Left lung (tissue), 14 donors: ENCODE measurements at places on chromosomes 5 and 9. TPM values are rescaled to one million over a fixed set of nuclear protein-coding genes. Genes with fewer than 3 reads are reported as not detected.

- no peak for DNase-seq
Observed at GRCh38 chr9:127905788-127906191, 6.4 kb upstream of the ST6GALNAC6 start.

The ADAMTS12 gene
- 57.6 TPM for polyA plus RNA-seq

DNA sequence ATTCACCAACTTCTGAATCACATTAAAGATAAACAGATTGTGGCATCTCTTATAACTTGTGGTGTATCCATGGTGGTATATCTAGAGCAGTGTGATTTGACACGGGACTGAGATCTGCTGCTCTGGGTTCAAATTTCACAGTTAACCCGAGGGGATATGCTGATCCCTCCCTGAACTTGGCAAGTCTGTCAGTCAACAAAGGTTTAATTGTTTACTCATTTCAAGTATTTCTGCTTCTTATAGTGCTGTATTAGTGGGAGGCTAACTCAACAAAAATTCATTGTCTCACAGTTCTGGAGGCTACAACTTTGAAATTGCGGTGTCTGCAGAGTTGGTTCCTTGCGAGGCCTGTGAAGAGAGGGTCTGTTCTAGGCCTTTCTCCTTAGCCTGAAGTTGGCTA, 1175.2 kb downstream of the PTPRD start:
- DNase-seq, result no peak

GRCh38 chr5:163586531-163586956, 81.1 kb downstream of the MAT2B start:
- no peak for DNase-seq

The WHRN gene
- polyA plus RNA-seq, result 10.1 TPM

GRCh38 chr5:96388176-96388575, 44.9 kb downstream of the PCSK1 start:
- DNase-seq, result no peak

The CCL27 gene
- 0.79 TPM for polyA plus RNA-seq

The DNAJB5 gene
- polyA plus RNA-seq, result 6.9 TPM

The GLRA1 gene
- 0.08 TPM for polyA plus RNA-seq

DNA sequence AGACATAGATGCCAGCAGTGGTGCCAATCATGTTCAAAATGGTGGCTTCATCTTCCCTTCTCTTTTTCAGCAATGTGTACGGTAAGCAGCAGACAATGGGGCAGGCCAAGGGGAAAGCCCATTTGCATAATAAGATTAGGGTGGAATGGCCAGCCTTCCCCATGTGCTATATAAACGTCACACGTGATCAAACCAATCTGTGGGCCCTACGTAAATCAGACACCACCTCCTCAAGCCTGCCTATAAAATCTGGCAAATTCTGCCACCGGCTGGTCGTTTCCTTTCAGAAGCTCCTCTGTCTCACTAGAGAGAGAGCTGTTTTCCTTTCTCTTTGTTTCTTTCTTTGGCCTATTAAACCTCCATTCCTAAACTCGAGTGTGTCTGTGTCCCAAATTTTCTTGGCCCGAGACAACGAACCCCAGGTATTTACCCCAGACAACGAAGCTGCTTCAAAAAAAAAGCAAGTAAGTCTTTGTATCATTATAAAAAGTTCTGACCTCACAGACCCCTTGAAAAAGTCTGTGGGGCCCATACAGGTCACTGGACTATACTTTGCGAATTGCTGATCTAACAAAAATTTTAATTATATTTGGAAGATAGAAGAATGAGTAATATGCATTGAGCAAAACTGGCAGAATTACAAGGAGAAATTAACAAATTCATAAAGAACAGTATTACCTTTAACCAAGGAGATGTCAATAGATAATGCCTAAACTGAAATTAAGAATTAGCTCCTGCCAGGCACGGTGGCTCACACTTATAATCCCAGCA, 15.2 kb downstream of the ZBTB5 start:
- no peak for DNase-seq

The FBP2 gene
- polyA plus RNA-seq, result 1.2 TPM

DNA sequence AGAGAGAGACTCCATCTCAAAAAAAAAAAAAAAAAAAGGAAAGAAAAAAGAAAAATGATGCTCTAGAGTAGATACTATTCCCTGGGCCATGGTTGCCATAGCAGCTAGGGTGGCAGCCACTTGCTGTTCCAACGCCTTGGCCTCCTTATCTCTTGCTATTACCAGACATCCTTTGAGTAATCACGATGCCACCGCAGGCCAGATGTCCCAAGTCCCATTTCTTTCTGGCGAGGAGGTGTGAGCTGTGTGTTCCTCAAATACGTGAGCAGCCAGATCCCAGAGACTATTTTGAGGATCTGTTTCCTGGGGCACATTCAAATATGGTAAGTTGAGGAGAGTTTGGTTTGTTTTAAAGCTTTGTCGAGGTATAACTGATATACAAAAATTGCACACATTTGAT, 23.4 kb upstream of the GFPT2 start:
- DNase-seq, result no peak

DNA sequence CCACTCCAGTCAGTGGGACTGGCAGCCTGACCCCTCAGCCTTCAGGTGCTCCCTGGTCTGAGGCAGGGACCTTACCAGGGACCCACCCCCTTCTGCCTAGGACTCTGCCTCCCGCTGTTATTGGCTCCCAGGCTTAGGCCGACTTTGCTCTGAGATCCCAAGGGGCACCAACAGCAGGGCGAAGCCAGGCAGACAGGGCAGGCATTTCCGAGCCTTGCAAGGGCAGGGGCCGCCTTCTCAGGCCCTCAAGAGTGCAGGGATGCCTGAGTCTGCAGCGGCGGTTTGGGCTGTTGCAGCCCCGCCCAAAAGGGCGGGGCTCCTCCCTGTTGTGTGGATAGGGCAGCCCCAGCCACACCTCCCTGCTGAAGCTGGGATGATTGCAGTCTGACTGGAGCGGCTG, 644.6 kb downstream of the PRR16 start:
- peak; percentile 47 for DNase-seq

The SHC3 gene
- 15.5 TPM for polyA plus RNA-seq

- no peak for DNase-seq
Observed at GRCh38 chr5:180366326-180366725, 13.2 kb upstream of the GFPT2 start.

- DNase-seq, result no peak
Observed at GRCh38 chr5:38531518-38531917, 24.9 kb downstream of the LIFR start.

GRCh38 chr5:66987949-66988838, 208.4 kb downstream of the CD180 start:
- no peak for DNase-seq

GRCh38 chr5:139105621-139106071, 92.5 kb downstream of the SIL1 start:
- DNase-seq, result no peak

The GZMA gene
- polyA plus RNA-seq, result 1.8 TPM

The OR1J2 gene
- polyA plus RNA-seq, result not detected

The SH3GL2 gene
- polyA plus RNA-seq, result 8.8 TPM

- no peak for DNase-seq
Observed at GRCh38 chr9:94903961-94904421, 177.5 kb downstream of the AOPEP start.

- no peak for DNase-seq
Observed at GRCh38 chr5:96340357-96340756, 92.7 kb downstream of the PCSK1 start.

The NREP gene
- 1,141 TPM for polyA plus RNA-seq

DNA sequence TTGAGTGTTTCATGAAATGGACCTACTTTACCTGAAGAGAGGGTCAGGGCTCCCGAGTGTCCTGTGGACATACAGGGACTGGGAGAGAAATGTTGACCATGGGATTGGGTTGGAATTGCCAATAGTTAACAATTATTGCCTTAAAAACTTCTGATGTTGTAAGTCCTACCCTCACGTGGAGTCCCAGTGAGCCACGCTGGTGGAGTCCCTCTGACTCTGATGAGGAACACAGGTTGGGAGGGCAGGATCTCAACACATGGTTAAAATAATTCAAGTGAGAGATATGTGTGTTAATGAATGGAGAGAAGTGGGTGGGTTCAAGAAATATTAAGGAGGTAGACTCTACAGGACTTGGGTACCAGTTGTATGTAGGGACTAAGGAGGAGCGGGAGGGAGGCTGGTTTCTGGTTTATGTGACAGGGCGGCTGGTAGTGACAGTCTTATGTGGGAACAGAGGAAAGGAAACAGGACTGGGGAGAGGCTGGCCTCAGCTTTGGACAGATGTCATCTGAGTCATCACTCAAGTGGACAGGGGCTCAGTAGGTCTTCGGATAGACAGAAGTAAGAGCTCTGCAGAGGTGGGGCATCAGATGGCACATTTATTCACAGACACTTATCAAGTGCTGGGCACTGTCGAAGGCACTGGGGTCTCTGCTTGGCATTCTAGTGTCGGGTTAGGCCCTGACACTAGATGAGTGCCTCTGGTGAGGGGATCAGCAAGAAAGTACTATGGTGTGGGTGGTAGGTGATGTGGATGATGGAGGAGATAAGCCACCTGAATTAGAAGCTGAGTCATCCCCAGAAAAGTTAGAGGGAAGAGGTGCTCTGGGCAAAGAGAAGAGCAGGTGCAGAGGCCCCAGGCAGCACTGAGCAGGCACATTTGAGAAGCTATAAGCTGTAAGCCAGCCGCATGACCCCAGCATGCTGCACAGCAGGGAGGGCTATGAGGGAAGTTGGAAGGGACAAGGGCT, 27.2 kb downstream of the MAML1 start:
- no peak for DNase-seq

The FOXD4L6 gene
- not detected for polyA plus RNA-seq

The OTP gene
- polyA plus RNA-seq, result not detected

- DNase-seq, result no peak
Observed at GRCh38 chr5:15014809-15015208, 143.2 kb upstream of the ANKH start.

DNA sequence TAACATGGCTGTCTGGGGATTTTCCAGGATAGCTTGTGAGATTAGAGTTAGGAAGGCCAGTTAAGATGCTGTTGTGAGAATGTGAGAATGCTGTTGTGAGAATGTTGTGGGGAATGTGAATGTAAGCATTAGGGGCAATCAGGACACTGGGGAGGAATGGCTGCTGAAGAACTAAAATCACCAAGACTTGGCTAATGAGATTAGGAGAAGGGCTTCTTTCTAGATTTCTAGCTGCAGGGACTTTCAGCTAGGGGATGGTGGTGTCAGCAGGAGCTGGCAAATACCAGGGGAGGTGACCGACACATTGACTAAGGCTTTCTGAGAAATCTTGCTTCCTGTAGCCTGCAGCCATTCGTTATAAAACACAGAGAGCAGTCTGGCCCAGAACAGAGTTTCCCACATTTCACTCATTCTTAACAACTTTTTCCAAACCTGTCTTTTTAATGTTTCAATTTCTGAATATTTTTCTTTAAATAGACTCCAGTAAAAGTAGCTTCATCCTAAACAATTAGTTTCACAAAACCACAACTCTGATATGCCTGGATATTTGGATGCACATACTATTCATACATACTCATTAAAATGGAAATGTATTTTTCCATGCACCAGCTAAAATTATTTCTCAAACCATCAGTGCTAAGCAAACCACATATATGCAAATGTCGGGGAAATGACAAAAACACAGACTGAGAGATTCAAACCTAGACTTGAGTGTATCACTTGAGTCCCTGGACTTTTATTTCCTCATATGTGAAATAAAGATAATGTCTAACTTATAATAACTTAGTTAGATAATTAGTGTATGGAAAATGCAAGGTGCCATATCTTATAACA, 89.3 kb upstream of the TNC start:
- DNase-seq, result no peak

DNA sequence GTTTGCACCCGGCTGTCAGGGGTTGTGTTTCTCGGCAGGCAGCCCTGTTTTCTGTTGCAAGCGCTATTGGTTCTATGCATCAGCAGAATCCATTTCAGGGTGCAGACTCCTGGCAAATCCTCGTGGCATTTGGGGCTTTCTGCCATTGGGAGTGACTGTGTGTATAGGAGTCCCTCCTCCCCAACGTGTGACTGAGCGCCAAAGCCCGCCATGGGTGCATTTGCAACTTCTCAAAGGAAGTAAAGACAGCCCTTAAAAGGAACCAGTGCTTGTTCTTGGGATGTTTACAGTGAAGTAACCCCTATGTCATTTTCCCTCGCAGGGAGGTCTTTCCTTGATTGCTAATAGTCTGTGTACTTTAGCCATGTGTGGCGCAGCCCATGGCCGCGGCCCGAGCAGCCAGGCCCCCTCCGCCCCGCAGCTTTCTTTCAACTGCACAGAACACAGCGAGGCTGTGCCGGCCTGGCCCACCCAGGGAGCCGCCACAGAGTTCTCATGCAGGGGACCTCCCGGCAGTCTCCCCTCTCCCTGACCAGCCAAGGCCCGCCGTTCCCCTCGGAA, 175.6 kb downstream of the HSD17B3 start:
- no peak for DNase-seq
